ENCODE measurements at places on chromosomes 1 and 21.

DNA sequence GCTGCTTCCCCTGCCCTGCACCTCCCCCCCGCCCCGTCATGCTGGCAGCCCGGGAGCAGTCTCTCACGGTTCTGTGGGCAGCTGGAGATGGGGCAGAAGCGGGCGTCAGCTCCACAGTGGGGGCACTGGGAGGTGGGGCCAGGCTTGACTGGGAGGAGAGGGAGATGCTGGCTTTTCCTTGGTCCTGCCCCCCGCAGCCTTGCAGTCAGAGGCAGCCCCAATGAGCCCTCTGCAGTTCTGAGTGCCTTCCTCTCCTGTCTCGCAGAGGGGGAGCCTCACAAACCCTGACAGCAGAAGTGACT, 21.7 kb downstream of the ARHGEF10L start:
- no peaks in the 10 kb centered on the region for H3K36me3 ChIP-seq
- no peaks in the 10 kb centered on the region for H3K27me3 ChIP-seq
- H3K4me1 ChIP-seq, result peaks cover 3% of the 10 kb centered on the region
- no peak overlapping the region for H3K4me3 ChIP-seq
- peak; percentile 92 for DNase-seq

- H3K27ac ChIP-seq, result no peak overlapping the region
- peak overlapping the region; percentile 95 for H3K4me3 ChIP-seq
- no peaks in the 10 kb centered on the region for H3K4me1 ChIP-seq
- no peaks in the 10 kb centered on the region for H3K27me3 ChIP-seq
- no peaks in the 10 kb centered on the region for H3K36me3 ChIP-seq
Observed at GRCh38 chr1:110340207-110340468, 961 bp downstream of the RBM15 start.

GRCh38 chr1:59124166-59124565, 172.7 kb upstream of the FGGY start:
- H3K36me3 ChIP-seq, result no peaks in the 10 kb centered on the region
- H3K27ac ChIP-seq, result no peak overlapping the region
- no peak for DNase-seq
- H3K27me3 ChIP-seq, result no peaks in the 10 kb centered on the region
- no peak overlapping the region for H3K4me3 ChIP-seq

DNA sequence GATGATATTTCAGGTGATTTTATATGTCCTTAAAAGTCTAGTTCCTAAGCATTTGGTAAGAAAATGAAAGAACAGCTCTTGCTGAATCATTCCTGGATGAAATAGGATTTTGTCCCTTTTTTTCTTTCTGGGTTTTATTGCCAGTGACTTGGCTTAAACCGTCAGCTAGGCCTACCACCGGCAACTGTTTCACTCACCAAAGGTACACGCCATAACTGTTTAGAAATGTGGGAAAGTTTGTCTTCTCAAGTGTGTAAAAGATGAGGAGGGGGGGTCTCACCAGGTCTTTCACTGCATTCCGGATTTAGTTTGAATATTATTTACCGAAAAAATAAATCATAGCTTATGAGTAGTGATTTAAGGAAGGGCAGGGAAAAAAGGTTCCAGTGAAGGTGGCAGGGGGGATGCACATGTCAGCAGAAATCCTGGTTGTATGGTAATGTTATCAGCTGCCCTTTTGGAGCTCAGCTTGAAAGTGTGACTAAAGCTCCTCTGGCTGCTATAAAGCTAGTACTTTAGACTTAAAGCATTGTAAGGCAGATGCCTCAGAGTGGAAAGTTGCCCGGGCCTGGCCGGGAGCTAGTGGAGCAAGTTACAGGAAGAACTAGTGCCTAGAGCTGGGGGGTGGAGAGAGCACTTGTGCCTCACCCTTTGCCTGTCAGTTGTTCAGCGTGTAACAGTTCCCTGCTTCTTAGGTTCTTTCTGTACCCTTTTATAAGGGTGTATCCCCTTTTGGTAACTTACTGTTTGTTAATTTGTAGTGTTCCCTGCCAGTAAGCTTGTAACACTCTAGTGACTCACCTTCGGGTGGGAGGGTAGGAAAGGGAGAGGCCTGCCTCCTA, 3.1 kb downstream of the ATP1A1 start:
- H3K4me3 ChIP-seq, result peak overlapping the region; percentile 99
- no peaks in the 10 kb centered on the region for H3K27me3 ChIP-seq
- H3K36me3 ChIP-seq, result no peaks in the 10 kb centered on the region
- peaks cover 15% of the 10 kb centered on the region for H3K4me1 ChIP-seq
- DNase-seq, result peak; percentile 90
- peak overlapping the region; percentile 43 for H3K27ac ChIP-seq

Measured in aorta (tissue), 5 donors.